ENCODE measurements at places on chromosomes 6 and 20. TPM values are rescaled to one million over a fixed set of nuclear protein-coding genes. Genes with fewer than 3 reads are reported as not detected.

C6orf52 gene
- polyA plus RNA-seq = 1.9 TPM

CFB gene
- polyA plus RNA-seq = 1.8 TPM

SLC17A2 gene
- polyA plus RNA-seq = not detected

ATAT1 gene
- 0.51 TPM for polyA plus RNA-seq

CST1 gene
- polyA plus RNA-seq = not detected

MYL9 gene
- polyA plus RNA-seq = not detected

TRIM31 gene
- polyA plus RNA-seq = not detected

VIP gene
- not detected for polyA plus RNA-seq

MAP3K7 gene
- 5.2 TPM for polyA plus RNA-seq

SLC32A1 gene
- polyA plus RNA-seq = not detected

KCNK16 gene
- not detected for polyA plus RNA-seq

OR2H1 gene
- not detected for polyA plus RNA-seq

BPI gene
- 8.7 TPM for polyA plus RNA-seq

CFAP206 gene
- polyA plus RNA-seq = not detected

THBS2 gene
- polyA plus RNA-seq = 0.03 TPM

DNMT3B gene
- not detected for polyA plus RNA-seq

SMIM28 gene
- not detected for polyA plus RNA-seq

POPDC3 gene
- polyA plus RNA-seq = not detected

OXT gene
- not detected for polyA plus RNA-seq

GTSF1L gene
- polyA plus RNA-seq = not detected

ARMH2 gene
- polyA plus RNA-seq = not detected

HLA-DRB5 gene
- 168 TPM for polyA plus RNA-seq

SLC17A3 gene
- not detected for polyA plus RNA-seq

SCRT2 gene
- polyA plus RNA-seq = not detected

FAM209B gene
- polyA plus RNA-seq = 0.66 TPM

MACROD2 gene
- polyA plus RNA-seq = not detected

GMPR gene
- 3.2 TPM for polyA plus RNA-seq

LAMA2 gene
- not detected for polyA plus RNA-seq

OR2B6 gene
- not detected for polyA plus RNA-seq

JPH2 gene
- polyA plus RNA-seq = not detected

BPIFA1 gene
- polyA plus RNA-seq = not detected

F13A1 gene
- 49.0 TPM for polyA plus RNA-seq

CLDN20 gene
- not detected for polyA plus RNA-seq

ZNF165 gene
- not detected for polyA plus RNA-seq

SLC22A2 gene
- not detected for polyA plus RNA-seq

SSTR4 gene
- polyA plus RNA-seq = not detected

C6orf141 gene
- polyA plus RNA-seq = not detected

SLC2A10 gene
- not detected for polyA plus RNA-seq

SCAF8 gene
- polyA plus RNA-seq = 4.2 TPM

SNAP25 gene
- polyA plus RNA-seq = not detected

TMEM63B gene
- 25.6 TPM for polyA plus RNA-seq

BANF2 gene
- polyA plus RNA-seq = not detected

GLP1R gene
- not detected for polyA plus RNA-seq

APOM gene
- 8.3 TPM for polyA plus RNA-seq

E2F1 gene
- polyA plus RNA-seq = 0.17 TPM

ZNF337 gene
- polyA plus RNA-seq = 3.0 TPM

HLA-DQB2 gene
- 57.0 TPM for polyA plus RNA-seq

RSPH4A gene
- polyA plus RNA-seq = not detected

TRAPPC3L gene
- polyA plus RNA-seq = 0.17 TPM

DEFB124 gene
- not detected for polyA plus RNA-seq

PEDS1 gene
- 25.2 TPM for polyA plus RNA-seq

Measured in CD14-positive monocyte (primary cell).